ENCODE measurements at places on chromosomes 5 and 9.

- peak; percentile 96 for DNase-seq
Measured at GRCh38 chr9:34646211-34647083, at the start of gene GALT. TSS of gene GALT (plus strand) at chr9:34646675. CDS start at chr9:34646705, 30 bp downstream.

GRCh38 chr9:129125478-129125877 lies 14.3 kb downstream of the PTPA start:
- DNase-seq = no peak

- DNase-seq = no peak
Measured at GRCh38 chr9:87570000-87570908, 72.6 kb downstream of the DAPK1 start.

DNA sequence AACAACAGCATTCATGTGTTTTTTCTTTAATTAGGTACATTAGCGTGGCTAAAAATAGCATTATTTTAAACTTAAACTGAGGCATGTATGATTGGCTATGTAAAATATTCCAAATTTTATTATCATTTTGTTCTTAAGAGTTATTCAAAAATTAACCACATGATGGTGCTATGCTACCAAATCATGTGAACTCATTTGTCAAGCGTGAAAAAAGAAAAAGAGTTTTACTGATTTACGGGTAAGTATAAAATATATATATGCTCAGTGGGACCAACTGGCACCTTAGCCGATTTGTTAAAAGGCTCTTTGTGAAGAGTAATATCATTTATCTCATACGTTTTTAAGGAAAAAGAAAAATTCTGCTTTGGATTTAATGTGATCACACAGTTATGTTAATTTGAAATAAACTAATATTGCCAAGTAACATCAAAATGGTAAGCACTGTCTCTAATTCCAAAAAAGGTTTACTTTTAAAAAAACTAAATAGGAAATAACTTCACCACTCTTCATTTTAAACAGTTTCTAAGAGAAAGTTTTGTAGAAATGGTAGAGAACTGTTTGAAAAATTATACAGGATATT lies 1042.3 kb downstream of the CDH12 start:
- DNase-seq = no peak

DNA sequence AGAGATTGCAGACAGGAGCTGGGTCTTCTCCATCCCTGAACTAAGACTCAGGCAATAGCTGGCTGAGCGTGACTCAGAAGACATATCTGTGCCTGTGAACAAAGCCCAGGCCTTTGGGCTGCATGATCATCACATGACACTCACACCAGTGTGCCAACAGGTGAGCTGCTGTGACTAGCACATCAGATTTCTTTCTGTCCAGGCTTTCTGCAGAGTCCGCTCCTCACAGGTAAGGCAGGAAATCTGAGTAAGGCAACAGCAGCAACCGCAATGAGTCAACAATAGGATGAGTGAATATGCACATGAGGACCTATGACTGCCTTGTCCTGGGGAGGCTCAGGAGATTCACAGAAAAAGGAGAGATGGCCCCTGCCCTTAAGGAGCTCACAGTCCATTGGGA lies 293.6 kb downstream of the ACTL7B start:
- DNase-seq = no peak

- no peak for DNase-seq
Measured at GRCh38 chr5:137051161-137051560, 448.0 kb downstream of the SPOCK1 start.

- no peak for DNase-seq
Measured at GRCh38 chr5:40356248-40356647, 323.5 kb upstream of the PTGER4 start.

- DNase-seq = no peak
Measured at GRCh38 chr5:157290156-157290980, 24.4 kb downstream of the CYFIP2 start.

DNA sequence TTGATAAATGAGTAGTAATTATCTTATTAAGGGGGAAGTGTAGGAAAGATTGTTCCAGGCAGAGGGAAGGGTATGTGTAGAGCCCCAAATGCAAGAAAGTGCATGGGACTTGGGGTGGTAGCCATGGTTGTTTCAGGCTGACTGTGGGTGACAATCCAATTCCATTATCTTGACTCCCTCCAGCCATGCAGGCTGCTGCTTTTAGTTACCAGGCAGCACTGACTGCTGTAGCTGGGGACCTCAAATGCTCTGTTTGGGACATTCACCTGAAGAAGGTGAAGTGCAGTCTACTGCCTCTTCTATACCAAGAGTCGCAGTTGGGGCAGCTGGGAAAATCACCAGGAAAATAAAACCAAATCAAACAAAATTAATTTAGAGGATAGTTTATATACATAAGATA lies 102.4 kb upstream of the NR3C1 start:
- no peak for DNase-seq

- no peak for DNase-seq
Measured at GRCh38 chr5:180990086-180990881, 1.6 kb downstream of the BTNL3 start.

DNA sequence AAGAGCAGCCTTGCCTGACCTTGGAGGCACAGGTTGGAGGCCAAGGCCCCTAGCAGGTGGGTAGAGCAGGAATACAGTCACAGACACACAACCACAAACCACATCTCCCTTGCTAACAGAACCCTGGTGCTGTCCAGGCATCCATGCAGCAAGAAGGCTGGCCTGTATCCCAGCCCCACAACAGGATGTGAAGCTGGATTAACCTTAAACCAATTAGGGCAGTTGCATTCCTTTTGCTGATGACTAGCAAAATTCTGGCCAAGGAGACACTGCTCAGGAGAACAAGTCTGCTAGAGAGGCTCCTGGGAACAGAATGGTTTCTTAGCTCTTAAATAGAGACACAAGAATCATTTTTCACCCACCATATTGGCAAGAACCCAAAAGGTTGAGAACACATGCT lies 97.8 kb downstream of the C5orf15 start:
- DNase-seq = no peak

- no peak for DNase-seq
Measured at GRCh38 chr5:150065346-150065745, 21.0 kb downstream of the CSF1R start.

- no peak for DNase-seq
Measured at GRCh38 chr9:136793086-136793946, 2.2 kb downstream of the TMEM141 start.

GRCh38 chr9:95461448-95462248 lies 55.1 kb downstream of the PTCH1 start:
- no peak for DNase-seq

GRCh38 chr5:101517795-101518194 lies 614.7 kb upstream of the ST8SIA4 start:
- DNase-seq = no peak

DNA sequence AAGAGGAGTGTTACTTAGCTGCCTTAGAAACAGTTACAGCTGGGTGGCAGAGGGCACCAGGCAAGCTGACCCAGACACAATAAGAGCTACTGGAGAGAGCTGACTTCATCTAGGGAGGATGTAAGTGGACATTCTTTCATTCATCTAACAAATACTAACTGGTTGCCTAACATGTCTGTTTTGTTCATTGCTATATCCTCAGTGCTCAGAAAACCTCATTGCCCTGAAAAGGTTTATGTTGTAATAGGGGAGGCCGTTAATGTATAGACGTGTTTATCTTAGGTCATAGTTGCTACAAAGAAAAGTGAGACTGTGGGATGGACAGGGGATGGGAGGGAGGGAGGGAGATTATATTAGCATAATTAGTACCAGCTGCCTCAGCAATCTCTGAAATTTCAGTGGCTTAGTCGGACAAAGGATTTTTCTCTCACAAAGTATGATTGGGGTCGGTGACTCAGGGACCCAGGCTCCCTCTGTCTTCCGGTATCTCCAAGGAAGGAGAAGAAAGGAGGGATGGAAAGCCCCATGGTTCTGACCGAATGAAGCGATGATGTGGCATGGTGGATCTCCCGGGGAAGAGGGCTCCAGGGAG lies 2.6 kb upstream of the SNX18 start:
- DNase-seq = no peak

DNA sequence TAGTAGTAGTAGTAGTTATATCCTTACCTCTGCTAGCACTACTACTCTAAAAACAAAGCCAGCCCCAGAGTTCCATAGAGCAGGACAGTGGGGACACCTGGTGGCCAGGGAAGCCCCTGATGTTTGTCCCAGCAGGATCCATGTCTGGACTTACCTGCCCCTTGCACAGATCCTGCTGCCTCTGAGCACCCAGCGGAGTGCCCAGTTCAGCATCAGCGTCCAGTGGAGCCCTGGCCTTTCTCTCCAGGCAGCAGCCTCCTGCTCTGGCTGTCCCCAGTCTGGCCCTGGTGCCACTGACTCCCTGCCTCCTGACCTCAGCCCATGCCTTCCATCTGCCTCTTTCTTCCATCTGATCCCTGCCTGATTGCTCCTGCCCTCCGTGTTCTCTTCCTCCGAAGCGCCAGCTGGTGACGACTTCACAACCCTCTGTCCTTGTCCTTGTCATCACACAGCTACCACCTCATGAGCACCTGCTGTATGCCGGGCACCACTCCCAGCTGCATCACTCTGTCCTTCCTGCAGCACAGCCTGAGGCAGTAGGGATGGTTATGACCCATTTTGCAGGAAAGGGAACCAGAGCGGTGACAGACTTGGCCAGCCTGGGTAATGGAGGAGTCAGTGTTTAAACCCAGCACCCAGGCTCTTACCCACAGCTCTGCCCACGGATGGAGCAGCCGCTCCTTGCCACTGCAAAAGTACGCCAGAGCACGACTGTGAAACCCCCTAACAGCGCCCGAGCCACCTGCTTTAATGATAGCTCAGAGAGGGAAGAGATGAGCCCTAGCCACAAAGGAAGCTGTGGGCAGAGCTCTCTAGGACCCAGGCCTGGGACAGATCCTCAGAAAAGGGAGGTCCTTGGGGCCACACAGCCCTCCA lies 11.5 kb downstream of the SARDH start:
- DNase-seq = peak; percentile 49

DNA sequence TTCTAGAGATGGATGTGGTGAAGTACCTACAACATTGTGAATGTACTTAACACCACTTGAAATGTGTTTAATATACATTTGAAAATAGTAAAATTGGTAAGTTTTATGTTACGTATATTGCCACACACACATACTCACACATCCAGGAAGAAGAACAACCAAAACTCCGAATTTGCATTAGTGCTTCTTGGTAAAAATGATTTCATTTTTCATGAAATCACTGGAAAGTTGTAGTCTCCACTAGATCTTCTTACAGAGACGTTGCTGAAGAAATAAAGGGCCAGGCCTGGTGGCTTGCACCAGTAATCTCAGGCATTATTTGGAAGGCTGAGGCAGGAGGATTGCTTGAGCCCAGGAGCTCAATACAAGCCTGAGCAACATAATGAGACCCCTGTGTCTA lies 118.6 kb upstream of the ZNF608 start:
- DNase-seq = no peak

- DNase-seq = no peak
Measured at GRCh38 chr5:171865471-171865870, 79.9 kb downstream of the SMIM23 start.

GRCh38 chr9:113350107-113350661 lies 843 bp downstream of the BSPRY start:
- no peak for DNase-seq

- DNase-seq = no peak
Measured at GRCh38 chr5:113278976-113279375, 155.8 kb downstream of the TSSK1B start.

DNA sequence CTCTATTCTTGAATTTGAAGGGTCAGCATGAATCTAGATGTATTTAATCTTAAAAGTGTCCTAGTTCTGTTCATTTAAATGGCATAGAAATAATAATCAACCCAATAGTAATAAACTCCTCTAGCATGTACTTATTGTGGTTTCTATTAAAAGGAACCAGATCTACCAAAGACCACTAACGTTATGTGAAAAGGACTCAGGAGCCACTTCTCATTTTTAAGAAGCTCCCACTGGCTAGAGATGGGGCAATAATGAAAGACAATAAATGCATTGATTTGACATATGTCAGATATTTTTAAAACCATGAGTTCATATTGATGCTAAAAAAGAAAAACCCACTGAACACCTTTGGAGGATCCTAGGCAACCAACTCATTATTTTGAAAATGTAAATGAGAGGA lies 191.9 kb downstream of the ATP10B start:
- DNase-seq = no peak

DNA sequence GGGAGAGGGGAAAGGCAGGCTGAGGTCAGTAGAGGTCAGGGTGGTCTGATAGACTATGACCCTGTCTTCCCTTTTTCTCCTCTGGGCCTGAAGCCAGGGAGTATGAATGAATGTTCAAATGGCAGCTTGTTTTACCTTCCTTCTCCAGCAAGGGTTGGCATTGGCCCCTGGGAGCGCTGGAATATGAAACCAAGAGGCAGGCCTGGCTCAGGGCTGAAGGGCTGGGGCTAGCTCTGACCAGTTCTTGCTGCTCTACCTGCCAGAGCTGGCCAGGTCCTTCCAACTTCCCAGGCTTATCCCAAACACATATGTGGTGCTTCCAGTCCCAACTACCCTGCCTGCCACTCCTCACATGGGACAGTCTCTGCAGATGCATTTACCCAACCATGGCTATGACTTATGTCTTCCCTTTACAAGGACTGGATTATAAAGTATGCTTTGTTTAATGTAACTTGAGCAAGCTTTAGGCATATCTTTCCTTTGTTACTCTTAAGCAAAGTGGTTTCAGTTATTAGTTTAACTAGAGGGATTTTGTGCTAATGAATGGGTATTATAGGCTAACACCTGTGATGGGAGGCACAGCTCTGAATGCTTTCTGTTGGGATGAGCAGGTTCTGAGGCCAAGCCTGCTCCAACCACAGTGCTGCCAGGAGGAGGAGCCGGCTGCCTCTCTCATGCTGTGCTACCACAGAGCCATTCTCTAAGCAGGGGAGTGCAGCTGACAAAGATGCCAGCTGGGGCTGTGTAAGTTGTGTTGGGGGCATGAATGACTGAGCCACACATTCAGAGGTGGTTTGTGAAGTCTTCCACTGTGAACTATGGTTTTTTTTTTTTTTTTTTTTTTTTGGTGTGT lies 6.1 kb downstream of the CCNI2 start:
- DNase-seq = no peak

- DNase-seq = no peak
Measured at GRCh38 chr5:18932081-18932480, 1055.9 kb downstream of the CDH18 start.

DNA sequence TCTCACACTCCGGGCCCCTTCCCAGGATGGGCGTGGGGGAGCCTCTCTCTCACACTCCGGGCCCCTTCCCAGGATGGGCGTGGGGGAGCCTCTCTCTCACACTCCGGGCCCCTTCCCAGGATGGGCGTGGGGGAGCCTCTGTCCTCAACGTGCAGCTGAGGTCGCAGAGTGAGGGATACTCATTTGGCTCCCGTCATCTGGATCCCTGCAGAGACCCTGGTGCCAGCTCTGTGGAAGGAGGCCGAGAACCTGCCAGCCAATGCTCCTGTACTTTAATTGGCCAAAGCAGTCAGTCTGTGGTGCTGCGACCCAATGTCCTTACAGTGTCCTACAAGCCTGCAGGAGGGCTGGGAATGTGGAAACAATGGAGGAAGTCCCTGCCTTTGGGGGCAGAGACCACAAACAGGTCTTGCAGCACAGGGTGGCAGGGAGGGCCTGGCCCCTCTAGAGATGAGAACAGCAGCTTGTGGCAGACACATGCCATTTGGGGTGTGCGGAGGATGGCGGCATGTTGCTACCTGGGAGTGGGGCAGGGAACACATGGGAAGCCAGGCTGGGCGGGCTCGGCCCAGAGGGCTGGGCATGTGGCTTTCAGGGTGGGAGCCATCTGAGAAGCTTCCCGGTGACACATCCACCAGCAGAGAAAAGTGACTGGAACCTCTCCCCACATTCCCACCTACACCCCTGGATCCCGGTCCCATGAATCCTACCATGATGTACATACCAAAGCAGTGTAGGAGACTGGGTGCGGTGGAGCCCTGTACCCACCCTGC lies 13.6 kb upstream of the MRNIP start:
- no peak for DNase-seq

All from stimulated activated CD8-positive, alpha-beta memory T cell treated with anti-CD3 and anti-CD28 coated beads, Interleukin-15, amount 100 ng/mL, for 1 hour (primary cell).